Esophagus muscularis mucosa (tissue), 4 donors: ENCODE measurements at places on chromosomes 11 and 22.

GRCh38 chr11:46535688-46536087, 58.1 kb downstream of the AMBRA1 start:
- no peak for DNase-seq

- DNase-seq = no peak
Measured at GRCh38 chr11:1138097-1138496, 19.7 kb upstream of the MUC5AC start.

DNA sequence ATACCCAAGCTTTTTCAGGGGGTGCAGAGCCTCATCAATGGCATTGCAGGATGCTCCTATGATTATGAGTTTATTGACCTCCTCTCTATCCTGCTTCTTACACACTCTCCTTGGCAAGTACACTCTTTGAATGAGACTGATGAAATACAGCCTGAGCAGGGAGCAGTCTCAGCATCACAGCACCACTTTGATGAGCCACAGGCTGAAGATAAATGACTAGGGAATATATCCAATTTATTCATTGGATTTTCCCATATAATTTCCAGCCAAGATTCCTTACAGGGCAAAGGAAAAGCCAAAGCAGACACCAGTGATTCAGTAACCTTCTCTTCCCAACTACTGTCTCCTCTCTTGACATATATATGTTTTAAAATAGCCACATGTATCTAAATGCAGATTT, 79.2 kb downstream of the CASP12 start:
- DNase-seq = no peak

- DNase-seq = peak; percentile 24
Measured at GRCh38 chr11:94786264-94787126, 18.3 kb downstream of the AMOTL1 start.

GRCh38 chr11:17894929-17895658, 117.8 kb downstream of the SERGEF start:
- peak; percentile 21 for DNase-seq

- DNase-seq = no peak
Measured at GRCh38 chr11:9601876-9602199, 28.4 kb downstream of the WEE1 start.
